Kidney (tissue), 22 donors: ENCODE measurements at places on chromosomes 3 and 15. TPM values are rescaled to one million over a fixed set of nuclear protein-coding genes. Genes with fewer than 3 reads are reported as not detected.
A peak's percentile ranks its signal among the peaks of the same experiment; 100 is the strongest.

The RASGRF1 gene
- 0.98 TPM for total RNA-seq

The TTLL13 gene
- total RNA-seq, result 0.54 TPM

DNA sequence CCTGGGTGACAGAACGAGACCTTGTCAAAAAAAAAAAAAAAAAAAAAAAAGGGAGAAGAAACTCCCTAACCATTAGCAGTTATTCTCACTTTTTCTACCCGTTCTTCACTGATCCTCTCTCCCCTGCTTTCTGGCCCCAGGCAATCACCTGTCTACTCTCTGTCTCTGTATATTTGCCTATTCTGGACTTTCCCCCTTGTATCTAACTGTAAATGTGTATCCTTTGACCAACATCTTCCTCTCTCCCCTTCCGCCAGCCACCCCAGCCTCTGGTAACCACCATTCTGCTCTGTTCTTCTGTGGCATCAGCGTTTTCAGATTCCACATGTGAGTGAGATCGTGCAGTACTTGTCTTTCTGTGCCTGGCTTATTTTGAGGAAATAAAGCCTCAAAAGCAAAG, 6.9 kb downstream of the CYFIP1 start:
- no peaks in the 10 kb centered on the region for H3K36me3 ChIP-seq
- H3K4me1 ChIP-seq, result peaks cover 9% of the 10 kb centered on the region
- no peak overlapping the region for H3K27ac ChIP-seq
- H3K27me3 ChIP-seq, result no peaks in the 10 kb centered on the region
- no peak for DNase-seq

GRCh38 chr3:44969154-44969827, 6.7 kb downstream of the ZDHHC3 start:
- H3K27me3 ChIP-seq, result no peaks in the 10 kb centered on the region
- peak overlapping the region; percentile 41 for H3K27ac ChIP-seq
- no peaks in the 10 kb centered on the region for H3K36me3 ChIP-seq
- no peak overlapping the region for H3K4me3 ChIP-seq
- no peak for DNase-seq

The CNTN3 gene
- 3.8 TPM for total RNA-seq

- H3K27ac ChIP-seq, result no peak overlapping the region
- no peak overlapping the region for H3K4me3 ChIP-seq
- peak; percentile 31 for DNase-seq
- no peaks in the 10 kb centered on the region for H3K27me3 ChIP-seq
These were observed 101.8 kb downstream of the NECTIN3 start for GRCh38 chr3:111173328-111173900.

- H3K4me1 ChIP-seq, result no peaks in the 10 kb centered on the region
- no peaks in the 10 kb centered on the region for H3K36me3 ChIP-seq
- no peak overlapping the region for H3K27ac ChIP-seq
- no peak overlapping the region for H3K4me3 ChIP-seq
These were observed 12.5 kb upstream of the GK5 start for GRCh38 chr3:142237891-142238290.

The SLC6A6 gene
- 64.0 TPM for total RNA-seq

DNA sequence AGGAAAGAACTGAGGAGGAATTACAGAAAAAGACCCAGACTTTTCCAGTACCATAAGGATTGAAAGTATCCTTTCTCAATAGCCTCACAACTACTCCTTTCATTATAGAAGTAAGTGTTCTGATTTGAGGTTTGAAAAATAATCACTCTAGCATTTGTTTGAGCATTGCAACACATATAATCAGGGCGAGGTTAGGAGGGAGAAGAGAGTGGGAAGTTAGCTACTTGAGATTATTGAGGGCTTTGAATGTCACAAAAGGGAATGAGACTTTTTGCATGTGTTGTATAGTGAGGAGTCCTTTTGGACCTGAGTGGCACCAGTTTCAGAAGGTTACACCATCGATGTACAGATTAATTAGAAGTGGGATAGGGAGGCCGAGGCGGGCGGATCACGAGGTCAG, 65.2 kb upstream of the TNIK start:
- DNase-seq, result no peak

The CASR gene
- 72.8 TPM for total RNA-seq

- H3K4me1 ChIP-seq, result peaks cover 26% of the 10 kb centered on the region
- H3K36me3 ChIP-seq, result peaks cover 17% of the 10 kb centered on the region
- H3K4me3 ChIP-seq, result peak overlapping the region; percentile 65
- peak; percentile 66 for DNase-seq
These were observed 13.7 kb downstream of the NR2F2 start for GRCh38 chr15:96344060-96344705.

The ATP13A5 gene
- total RNA-seq, result not detected

DNA sequence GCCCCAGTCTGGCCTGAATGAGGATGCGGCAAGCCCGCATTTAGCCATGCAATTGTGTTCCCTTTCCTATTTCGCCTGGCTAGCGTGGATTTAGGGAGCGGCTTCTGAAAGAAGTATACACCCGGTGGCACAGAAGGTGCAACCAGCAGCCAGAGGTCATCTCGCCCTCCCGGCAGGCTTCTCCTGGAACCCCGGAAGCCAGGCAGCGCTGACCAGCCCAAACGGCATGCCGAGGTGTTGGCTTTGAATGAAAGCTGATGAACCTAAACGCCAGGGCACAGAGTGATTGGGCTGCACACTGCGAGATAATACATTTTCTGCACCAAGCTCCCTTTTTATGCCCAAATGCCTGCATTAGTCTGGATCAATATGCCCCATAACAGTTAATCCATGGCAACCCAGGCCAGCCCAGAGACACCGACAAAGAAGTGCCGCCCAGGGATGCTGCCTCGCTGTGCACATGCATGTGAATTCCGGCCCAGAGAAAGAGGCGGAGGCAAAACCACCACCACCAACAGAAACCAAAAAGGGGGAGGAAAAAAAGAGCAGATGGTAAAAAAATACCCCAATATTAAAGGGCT, 1.4 kb downstream of the SRGAP3 start:
- H3K27ac ChIP-seq, result peak overlapping the region; percentile 0
- peak overlapping the region; percentile 84 for H3K4me3 ChIP-seq
- H3K27me3 ChIP-seq, result no peaks in the 10 kb centered on the region
- H3K36me3 ChIP-seq, result no peaks in the 10 kb centered on the region
- peaks cover 11% of the 10 kb centered on the region for H3K4me1 ChIP-seq

The TRPC1 gene
- total RNA-seq, result 13.2 TPM

- no peak for DNase-seq
- H3K27ac ChIP-seq, result no peak overlapping the region
- no peak overlapping the region for H3K4me3 ChIP-seq
- no peaks in the 10 kb centered on the region for H3K4me1 ChIP-seq
These were observed 5.4 kb upstream of the PLOD2 start for GRCh38 chr3:146166415-146166821.

The PLCH1 gene
- total RNA-seq, result 9.6 TPM

DNA sequence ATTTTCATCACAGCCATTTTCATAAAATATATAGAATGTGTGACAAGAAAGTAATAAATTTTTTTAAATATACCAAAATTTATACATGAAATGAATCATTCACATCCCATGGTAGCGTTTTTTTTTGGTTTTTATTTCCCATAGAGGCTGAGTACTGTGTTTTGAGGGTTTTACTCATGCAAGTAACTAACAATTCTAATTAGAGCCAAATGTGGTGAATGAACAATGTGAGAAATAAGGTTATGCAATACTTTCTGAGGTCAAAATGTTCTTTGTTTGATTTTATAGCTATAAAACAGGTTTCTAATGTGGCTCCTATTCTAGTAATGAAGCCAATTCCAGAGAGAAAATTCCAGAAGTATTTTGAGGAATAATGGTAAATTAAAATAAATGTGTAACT, 386.8 kb downstream of the TBC1D5 start:
- no peaks in the 10 kb centered on the region for H3K36me3 ChIP-seq
- no peaks in the 10 kb centered on the region for H3K4me1 ChIP-seq
- no peak for DNase-seq
- H3K27ac ChIP-seq, result no peak overlapping the region

The CLSTN2 gene
- total RNA-seq, result 12.0 TPM

DNA sequence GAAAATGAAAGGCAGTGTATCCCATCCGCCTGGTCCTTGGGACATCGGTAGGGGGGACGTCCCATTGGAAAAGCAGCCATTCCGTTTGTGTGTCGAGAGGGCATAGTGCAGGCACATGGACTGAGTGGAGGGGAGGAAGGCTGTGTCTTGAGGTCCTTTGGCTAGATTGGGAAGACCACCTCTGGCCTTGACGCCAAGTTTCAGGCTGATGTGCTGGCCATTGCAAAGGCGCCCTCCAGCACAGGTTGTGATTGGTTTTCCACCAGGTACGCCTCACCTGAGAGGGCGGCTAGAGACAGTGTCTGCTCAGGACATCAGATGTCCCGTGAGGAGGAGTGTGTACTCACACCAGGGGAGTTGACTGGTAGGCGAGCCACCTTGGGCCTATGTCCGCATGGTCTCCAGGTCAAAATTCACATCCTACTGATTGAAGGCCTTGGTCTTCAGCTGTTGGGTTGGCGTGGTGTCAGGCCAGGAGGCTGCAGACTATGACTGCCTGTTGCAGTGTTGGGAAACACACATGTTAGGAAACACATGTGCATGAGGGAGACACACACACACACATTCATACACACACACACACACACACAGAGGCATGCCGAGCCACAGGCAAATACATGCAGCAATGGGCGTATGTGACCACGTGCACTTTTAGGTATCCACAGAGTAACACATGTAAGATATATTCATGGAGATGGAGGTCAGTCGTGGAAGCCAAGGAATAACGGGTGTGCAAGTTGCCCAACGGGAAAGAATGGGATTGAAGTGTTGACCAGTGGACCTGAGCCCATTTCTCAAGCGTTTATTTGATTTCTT, 98.4 kb downstream of the SNRPN start:
- H3K27me3 ChIP-seq, result no peaks in the 10 kb centered on the region
- H3K4me3 ChIP-seq, result no peak overlapping the region
- no peak for DNase-seq
- no peaks in the 10 kb centered on the region for H3K4me1 ChIP-seq
- H3K36me3 ChIP-seq, result peaks cover 93% of the 10 kb centered on the region

The GPR171 gene
- 4.9 TPM for total RNA-seq

- H3K27me3 ChIP-seq, result no peaks in the 10 kb centered on the region
- DNase-seq, result peak; percentile 86
- no peaks in the 10 kb centered on the region for H3K36me3 ChIP-seq
- no peaks in the 10 kb centered on the region for H3K4me1 ChIP-seq
These were observed 458.3 kb downstream of the MFSD1 start for GRCh38 chr3:159260049-159260662.

DNA sequence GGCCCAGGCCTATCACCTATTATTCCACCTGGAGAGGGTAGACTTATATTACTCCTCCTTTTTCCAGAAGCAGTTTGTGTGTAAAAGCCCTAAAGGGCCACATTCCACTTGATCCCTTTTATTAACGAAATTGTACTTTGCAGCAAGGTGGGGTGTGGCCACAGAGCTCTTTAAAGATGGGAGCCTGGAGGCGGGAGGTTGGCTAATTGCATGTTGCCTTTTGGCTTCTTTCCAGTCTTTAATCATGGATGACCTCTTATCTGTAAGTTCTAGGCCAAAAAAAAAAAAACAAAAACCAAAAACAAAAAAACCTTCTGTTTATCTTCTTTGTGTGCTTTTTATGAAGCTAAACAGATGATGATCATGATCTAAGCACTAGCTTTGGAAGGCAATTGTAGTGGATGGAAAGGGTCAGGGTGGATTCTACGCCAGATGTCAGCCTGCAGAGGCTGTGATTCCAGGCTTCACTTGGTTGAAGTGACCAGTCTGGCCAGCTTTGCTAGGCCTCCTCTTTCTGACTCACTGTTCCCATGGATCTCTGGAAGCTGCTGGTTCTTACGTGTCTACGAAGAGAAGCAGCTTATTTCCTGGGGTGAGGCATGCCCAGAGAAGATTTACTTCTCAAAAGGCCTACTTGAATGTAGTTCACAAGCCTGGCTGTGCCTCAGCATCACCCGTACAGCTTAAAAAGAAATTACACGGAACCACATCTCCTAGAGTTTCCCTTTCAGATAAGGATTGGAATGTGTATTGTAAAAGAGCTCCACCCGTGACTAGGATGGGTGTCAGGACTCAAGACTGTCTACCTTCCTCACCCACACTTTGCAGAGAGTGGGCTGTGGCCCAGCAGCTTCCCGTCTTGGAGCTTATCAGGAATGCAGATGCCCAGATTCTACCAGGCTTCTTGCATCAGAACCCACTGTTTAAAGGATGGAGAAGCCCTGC, 330.9 kb upstream of the C2CD4B start:
- peaks cover 3% of the 10 kb centered on the region for H3K4me1 ChIP-seq
- H3K36me3 ChIP-seq, result no peaks in the 10 kb centered on the region
- peak overlapping the region; percentile 51 for H3K27ac ChIP-seq
- no peaks in the 10 kb centered on the region for H3K27me3 ChIP-seq
- no peak overlapping the region for H3K4me3 ChIP-seq

GRCh38 chr15:40092979-40093869, 15.5 kb downstream of the BMF start:
- no peaks in the 10 kb centered on the region for H3K27me3 ChIP-seq
- DNase-seq, result peak; percentile 61
- peaks cover 70% of the 10 kb centered on the region for H3K4me1 ChIP-seq
- H3K36me3 ChIP-seq, result no peaks in the 10 kb centered on the region
- H3K4me3 ChIP-seq, result no peak overlapping the region

The ACOX2 gene
- 18.6 TPM for total RNA-seq

DNA sequence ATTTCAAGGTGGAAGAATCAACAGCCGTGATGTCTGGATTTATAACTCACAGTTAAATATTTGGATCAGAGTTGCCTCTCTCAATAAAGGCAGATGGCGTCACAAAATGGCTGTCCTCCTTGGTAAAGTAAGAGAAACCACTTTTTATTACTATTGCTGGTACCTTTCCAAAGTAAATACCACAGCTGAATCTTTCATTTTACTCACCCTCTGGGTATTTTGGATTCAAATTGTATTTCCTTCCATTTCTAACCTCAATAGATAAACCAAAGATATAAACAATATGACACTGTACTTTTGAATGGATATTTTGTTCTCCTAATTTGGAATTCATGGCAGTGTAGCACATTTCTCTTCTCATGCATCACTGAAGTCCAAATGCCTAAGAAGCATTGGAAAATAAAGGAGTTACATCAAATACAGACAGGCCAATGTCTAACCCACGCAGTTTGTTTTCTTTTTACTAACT, 29.5 kb downstream of the KLHL24 start:
- H3K36me3 ChIP-seq, result peaks cover 24% of the 10 kb centered on the region
- H3K4me3 ChIP-seq, result no peak overlapping the region
- no peaks in the 10 kb centered on the region for H3K27me3 ChIP-seq
- DNase-seq, result no peak
- H3K4me1 ChIP-seq, result no peaks in the 10 kb centered on the region
- H3K27ac ChIP-seq, result no peak overlapping the region

GRCh38 chr15:91338766-91339165, 238.7 kb downstream of the SV2B start:
- DNase-seq, result peak; percentile 48
- no peaks in the 10 kb centered on the region for H3K4me1 ChIP-seq
- no peak overlapping the region for H3K27ac ChIP-seq
- no peaks in the 10 kb centered on the region for H3K36me3 ChIP-seq

- peak overlapping the region; percentile 21 for H3K4me3 ChIP-seq
These were observed 274.2 kb upstream of the ICE2 start for GRCh38 chr15:60752973-60753720.

The EAF2 gene
- 13.9 TPM for total RNA-seq
